NCI-H2227 treated with DMSO at 0.1 percent for 48 hours (cell line): ENCODE measurements at places on chromosomes 7 and 10.
A peak's percentile ranks its signal among the peaks of the same experiment; 100 is the strongest.

DNA sequence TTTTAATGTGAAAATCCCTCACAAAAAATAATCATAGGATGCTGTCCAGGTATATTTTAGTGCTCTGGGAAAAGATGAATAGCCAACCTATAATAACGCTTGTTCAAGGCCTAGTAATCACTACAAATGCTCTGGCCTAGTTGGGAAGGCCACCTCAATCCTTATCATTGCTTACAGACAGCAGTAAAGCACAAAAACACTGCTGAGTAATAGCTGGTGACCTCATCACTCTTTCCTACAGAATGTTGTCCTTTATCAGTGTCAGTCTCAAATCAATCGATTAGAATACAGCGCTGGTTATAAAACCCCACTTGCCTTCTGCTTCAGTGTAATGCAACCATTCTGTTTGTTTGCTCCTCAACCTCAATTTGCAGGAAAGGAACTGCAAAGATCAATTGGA, 72.6 kb upstream of the STEAP1 start:
- DNase-seq = no peak

DNA sequence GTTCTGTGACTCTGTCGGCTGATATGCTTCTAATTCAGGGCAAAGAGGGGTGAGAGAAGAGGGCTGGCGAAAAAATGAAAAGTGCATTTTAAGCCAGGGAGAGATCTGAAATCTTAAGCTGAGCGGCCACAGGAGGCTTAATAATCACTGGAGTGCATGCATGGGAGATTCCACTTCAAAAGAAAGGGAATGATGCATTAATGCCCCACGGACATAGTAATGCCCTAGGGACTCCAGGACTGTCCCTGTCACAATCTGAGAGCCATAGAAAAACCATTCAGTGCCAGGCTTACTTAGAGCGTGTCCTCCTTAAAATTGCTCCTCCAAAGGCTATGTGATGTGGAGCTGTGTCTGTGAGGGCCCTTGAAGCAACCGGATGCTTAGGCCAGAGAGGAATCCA, 75.1 kb downstream of the NHLRC2 start:
- no peak for DNase-seq

DNA sequence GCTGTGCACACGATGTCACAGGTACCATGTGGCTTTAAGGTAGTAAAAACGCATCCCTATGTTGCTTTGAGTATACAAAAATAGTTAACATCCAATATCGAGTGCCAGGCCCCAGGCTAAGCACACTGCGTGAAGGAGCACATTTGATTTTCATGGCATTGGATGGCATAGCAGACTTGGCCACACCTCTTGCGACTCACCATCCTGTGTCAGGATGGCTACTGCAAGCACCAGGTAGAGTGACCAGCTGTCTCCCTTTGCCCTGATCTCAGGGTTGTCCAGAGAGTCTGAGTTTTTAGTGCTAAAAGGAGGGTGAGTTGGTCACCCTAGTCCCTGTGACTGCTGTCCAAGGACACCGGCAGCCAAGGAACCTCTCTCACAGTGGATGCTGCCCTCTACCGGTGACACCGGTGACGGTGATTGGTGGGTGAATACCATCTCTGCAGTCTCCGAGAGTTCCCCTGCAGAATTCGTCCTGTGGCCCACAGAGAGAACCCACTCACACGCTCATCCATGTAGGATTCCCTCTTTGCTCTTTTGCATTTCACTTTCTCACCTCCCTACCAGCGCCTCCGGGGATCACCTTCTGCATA, 76.1 kb downstream of the BICC1 start:
- DNase-seq = no peak

DNA sequence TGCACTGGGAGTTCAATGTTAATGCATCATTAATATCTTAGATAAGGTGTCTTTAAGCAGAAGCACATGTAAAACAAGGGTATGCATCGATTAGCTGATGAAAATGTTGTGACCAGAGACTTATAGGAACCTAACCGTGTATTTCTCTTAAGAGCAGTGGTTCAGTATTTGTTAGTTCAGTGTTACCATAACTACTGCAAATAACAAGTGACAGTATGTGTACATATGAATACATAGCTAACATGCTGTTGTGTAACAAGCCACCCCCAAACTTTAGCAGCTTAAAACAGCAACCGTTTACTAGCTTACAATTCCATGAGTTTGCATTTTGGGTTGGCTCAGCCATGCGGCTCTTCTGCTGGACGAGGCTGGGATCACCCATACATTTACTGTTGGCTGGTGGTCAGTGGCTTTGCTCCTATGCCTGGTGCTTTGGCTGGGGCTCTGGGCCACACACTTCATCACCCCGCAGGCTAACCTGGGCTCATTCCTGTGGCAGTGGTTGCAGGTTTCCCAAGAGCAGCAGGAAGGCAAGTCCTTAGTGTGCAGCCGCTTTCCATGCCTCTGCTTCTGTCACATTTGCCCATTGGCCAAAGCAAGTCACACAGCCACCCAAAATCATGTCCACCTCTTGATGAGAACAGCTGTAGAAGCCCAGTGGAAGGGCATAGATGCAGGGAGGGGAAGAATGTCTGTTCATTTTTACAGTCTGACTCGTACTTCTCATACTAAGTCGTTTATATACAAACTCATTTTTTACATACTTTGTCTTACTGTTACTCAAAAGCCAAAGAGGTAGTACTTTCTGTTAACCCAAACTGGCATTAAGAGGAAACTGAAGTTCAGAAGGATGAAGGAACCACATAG, 103.3 kb upstream of the GATA3 start:
- no peak for DNase-seq

DNA sequence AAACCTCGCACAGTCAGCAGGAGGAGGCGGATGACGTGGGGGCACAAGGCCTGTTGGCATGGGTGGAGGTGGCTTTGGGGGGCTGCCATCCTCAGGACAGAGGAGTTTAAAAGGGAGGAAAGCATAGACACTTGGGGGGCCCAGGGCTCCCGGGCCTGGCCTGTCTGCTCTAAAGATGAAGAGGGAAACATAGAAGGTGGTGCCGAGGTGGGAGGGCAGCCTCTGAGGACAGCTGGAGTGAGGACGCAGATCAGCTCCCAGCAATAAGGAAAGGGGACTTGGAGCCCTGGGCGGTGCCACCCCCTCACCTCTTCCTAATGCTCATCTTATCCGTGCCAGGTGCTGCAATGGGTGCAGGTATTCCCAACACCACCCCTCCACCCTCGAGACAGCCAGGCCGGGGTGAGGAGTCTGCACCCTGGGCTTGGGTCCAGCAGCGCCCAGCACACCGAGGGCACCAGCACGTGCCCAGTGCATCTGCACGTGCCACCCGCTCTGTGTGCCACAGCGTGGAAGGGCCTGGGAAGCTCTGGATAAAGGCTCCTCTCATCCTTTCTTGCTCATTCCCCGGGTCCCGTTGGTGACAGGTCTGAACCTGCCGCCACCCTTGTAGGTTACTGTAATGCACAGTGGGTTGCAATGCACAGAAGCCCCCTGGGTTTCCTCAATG, 566.0 kb upstream of the FOXK1 start:
- DNase-seq = no peak

- DNase-seq = no peak
Measured at GRCh38 chr10:71531485-71532446, 135.0 kb downstream of the CDH23 start.

GRCh38 chr10:102230264-102230860, 4.3 kb downstream of the ELOVL3 start:
- DNase-seq = peak; percentile 18

GRCh38 chr10:123222832-123223231, 68.6 kb downstream of the BUB3 start:
- no peak for DNase-seq

DNA sequence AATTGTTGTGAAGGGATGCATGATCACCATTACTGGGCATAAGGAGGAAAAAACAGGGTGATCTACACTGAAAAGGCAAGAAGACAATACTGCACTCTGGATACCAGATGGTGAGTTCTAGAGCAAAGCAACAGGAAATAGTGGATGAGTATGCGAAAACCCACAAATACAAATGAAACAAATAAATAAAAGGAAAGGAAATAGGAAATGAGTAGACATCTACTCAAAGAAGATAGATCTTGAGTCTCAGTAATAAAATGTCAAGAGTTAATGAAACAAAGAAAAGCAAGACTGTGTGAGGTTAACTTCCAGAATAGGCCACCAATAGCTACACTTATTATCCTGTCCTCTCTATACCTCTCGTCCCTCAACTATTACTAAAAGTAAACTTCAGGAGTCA, 11.7 kb downstream of the ORC5 start:
- no peak for DNase-seq
